ENCODE measurements at places on chromosomes 3 and 15.

- no peak for DNase-seq
Observed at GRCh38 chr3:98166396-98166795, at the start of gene OR5H15. Gene OR5H15 (plus strand): TSS chr3:98166696. CDS start chr3:98168700, 2,004 bp downstream.

DNA sequence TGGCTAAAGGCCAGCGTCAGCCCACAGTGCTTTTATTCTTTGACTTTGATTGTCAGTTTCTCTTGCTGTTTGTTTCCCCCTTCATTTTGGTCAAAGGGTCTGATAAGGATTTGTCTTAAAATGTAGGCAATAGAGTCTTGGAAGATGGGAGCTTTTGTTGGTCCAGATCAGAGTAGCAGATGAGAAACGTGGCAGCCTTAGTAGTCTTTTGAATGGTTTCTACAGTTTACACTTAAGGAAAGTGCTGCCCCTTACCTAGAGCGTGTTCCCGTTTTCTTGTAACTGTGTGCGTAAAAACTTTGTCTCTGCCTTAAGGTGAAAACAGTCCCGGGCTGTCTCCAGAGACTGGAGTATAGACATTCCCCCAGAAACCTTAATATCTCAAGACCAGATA lies 630 bp downstream of the LXN start:
- no peak for DNase-seq

DNA sequence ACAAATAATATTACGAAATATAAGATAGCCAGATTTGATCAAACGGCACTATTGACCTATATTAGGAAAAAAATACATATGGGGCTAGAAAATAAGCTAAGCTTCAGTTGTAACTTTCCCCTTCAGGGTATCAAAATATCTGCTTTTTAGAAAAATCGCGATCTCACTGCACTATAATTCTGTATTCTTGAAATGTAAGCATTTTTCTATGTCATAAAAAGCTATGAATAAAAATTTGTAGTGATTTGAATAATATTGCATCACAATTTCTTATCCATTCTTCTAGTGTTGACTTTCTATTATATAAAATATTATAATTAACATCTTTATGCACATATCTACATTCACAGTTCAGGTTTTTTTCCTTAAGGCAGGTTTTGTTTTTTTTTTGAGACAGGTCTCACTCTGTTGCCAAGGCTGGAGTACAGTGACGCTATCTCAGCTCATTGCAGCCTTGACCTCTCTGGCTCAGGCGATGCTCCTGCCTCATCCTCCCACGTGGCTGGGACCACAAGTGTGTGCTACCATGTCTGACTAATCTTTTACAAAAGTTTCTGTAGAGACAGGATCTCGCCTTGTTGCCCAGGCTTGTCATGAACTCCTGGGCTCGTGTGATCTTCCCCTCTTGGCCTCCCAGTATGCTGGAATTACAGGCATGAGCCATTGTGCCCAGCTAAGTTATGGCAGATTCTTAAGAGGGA lies 21.6 kb downstream of the EMC4 start:
- no peak for DNase-seq

DNA sequence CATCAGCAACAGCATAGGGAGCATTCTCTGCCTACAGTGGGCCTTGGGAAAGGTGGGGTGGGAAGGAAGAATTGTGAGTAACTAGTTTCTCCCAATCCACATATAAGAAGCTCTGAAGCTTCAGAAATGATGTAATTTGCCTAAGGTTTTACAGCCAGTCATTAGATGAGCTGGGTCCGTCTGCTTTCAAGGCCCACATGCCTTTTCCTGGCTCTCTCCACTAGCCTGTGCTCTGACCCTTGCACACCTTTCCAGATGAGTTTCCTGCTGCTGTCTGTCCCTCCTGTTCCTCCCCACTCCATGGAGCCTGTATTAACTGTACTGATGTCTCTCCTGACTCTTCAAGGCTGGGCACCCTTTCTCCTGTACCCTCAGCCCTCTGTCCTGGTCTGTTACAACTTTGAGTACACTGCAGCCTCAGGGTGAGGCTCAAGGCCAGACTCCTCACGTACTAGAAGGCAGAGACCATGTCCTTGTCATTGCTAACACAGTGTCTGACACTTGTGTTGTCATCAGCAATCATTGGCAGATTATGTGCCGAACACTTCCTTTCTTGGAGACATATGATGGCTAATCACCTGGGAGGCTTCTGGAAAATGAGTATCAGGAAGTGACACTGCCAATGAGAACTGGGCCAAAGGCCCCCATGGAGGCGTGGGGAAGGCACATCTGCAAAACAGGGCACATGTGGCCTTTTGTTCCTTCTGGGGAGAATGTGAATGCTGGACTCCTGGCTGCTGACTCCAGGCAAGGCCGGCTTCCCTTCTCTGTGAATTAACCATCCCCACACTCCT lies 6.6 kb downstream of the TM6SF1 start:
- DNase-seq: no peak

DNA sequence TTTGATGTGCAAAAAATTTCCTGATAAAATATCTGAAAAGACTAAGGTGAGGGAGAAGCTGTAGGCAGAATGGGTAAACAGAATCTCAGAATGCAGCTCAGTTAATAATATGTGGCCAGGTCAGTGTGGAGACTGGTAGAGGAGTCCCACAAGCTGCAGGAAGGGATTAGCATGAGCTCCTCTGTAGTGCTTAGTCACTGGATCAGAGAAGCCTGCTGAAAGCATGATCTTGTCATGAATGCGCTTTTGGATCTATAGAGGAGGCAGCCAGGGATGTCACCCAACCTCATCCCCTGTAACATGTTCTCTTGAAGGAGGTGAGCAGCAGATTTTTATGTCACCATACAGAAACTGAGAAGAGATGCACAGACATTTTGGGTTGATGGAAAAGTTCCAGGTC lies 1035.3 kb upstream of the GBE1 start:
- no peak for DNase-seq
